ENCODE measurements at places on chromosomes 4 and X. TPM values are rescaled to one million over a fixed set of nuclear protein-coding genes. Genes with fewer than 3 reads are reported as not detected.
A peak's percentile ranks its signal among the peaks of the same experiment; 100 is the strongest.

- peak; percentile 81 for DNase-seq
Observed at GRCh38 chr4:168710353-168710946, 213.6 kb downstream of the PALLD start.

GRCh38 chrX:136021903-136022302, 36.7 kb downstream of the SLC9A6 start:
- no peak for DNase-seq

DNA sequence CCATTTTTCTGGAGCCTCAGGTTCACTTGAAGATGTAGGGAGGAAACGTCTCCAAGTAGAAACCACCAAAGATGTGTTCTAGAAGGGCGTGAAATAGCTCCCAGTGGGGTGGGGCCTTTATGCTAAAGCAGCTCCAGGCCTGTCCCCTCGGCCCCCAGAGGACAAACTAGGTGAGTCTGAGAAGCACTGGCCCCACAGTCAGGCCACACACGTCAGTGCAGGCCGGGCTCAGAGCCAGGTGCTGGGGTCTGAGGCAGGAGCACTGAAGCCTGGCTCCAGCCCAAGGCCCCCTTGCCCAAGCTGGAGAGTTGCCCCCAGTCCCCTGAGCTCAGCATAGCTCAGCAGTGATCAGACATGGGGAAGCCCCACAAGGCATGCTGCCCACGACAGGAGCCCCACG, 95.4 kb upstream of the PSAPL1 start:
- no peak for DNase-seq

DNA sequence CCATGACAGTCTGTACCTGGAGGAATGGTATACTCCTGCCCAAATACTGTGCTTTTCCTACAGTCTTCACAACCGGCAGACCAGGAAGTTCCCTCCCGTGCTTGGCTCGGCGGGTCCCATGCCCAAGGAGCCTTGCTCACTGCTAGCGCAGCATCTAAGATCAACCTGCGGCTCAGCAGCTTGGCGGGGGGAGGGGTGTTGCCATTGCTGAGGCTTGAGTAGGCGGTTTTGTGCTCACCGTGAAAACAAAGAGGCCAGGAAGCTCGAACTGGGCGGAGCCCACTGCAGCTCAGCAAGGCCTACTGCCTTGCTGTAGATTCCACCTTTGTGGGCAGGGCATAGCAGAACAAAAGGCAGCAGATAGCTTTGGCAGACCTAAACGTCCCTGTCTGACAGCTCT, 152.7 kb downstream of the TEX11 start:
- no peak for DNase-seq

DNA sequence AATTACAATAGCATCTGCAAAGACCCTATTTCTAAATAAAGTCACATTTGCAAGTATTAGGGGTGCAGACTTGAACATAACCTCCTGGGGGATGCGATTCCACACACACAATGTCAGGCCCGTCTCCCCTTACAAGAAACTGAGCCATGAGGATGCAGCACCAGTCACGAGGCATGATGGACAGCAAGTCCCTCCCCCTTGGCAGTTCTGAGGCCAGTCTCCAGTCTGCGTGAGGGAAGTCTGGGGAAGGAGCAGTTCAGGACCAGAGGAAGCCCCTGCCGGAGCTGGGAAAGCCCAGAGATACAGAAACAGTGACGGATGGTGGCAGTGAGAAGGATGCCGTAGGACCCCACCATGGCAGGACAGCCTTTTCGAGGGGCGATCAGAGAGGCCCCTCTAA, 9.4 kb downstream of the FAM53A start:
- DNase-seq = no peak

DNA sequence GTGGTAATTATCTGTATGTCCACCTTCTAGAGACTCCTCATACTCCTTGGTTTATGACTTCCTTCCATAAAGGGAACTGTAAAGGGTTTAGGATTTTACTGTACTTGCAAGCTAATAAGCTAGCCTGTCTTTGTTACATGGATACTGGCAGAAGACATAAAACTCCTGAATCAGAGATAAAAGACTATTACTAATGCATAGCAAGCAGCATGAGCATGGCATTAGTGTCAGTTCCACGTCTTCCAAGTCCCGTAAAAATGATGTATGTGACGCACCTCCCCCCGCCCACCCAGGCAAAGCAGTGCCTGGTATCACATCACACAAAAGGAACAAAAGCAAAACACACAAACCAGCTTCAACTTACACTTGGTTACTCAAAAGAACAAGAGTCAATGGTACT, 71.0 kb downstream of the SLC10A6 start:
- no peak for DNase-seq

Gene DIPK2B
- 9.7 TPM for total RNA-seq

Gene EPGN
- total RNA-seq = 0.87 TPM

Data from stomach (tissue), 19 donors.